ENCODE measurements at places on chromosomes 7 and 10.

- DNase-seq: no peak
Observed at GRCh38 chr7:39493934-39494333, 72.3 kb upstream of the YAE1 start.

GRCh38 chr7:140215281-140215680 lies 38.5 kb upstream of the KDM7A start:
- DNase-seq: no peak

GRCh38 chr7:126608339-126608776 lies 644.4 kb downstream of the GRM8 start:
- no peak for DNase-seq

DNA sequence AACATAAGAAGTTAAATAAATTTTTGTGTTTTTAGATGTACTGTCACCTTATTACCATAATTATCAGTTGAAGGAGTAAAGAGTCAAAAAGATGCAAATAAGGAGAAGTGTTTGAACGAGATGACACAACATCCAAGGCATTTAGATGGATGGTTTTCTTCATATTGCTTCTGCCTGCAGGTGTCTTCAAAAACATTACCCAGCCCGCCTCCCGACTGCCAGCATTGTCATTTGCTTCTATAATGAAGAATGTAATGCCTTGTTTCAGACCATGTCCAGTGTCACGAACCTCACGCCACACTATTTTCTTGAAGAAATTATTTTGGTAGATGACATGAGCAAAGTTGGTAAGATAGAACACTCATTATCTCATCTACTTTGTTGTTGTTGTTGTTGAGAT lies 26.6 kb downstream of the GALNTL5 start:
- no peak for DNase-seq

- DNase-seq: no peak
Observed at GRCh38 chr10:77230194-77230593, 407.4 kb downstream of the KCNMA1 start.

DNA sequence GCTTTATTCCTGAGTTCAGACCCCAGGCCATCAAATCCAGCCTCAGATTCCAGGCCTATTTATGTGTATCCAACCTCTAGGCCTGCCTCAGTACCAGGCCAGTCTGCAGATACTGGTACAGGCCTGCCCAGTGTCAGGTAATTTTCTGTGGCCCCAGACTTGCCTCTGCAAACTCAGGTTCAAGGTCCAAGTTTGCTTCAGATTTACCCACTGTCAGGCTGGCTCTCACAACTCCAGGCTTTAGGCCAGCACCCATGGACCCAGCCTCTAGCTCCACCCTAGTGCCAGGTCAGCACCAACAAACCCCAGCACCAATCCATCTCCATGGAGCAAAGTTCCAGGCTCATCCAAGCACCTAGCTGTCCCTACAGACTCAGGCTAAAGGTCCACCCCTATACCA lies 169.7 kb downstream of the ITGB1 start:
- DNase-seq: no peak

DNA sequence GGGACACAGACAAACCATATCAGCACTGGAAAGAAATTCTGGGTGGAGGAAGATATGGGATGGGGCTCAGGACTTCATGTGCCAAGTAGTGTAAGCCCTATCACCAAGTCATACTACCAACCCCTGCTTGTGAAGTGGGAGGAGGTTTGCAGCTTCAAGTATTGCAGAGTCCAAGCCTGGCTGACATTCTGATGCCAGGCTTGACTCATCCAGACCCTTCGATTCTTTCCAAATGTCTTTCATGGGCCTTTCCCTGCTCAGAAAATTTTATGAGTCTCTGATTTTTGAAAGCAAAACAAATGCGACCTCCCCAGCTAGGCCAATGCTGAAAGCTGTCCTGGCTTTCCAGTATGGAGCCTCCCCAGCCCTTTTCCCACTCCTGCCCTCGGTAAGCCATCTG lies 45.1 kb upstream of the SMNDC1 start:
- no peak for DNase-seq

- no peak for DNase-seq
Observed at GRCh38 chr7:107173191-107173590, 4.4 kb downstream of the HBP1 start.

DNA sequence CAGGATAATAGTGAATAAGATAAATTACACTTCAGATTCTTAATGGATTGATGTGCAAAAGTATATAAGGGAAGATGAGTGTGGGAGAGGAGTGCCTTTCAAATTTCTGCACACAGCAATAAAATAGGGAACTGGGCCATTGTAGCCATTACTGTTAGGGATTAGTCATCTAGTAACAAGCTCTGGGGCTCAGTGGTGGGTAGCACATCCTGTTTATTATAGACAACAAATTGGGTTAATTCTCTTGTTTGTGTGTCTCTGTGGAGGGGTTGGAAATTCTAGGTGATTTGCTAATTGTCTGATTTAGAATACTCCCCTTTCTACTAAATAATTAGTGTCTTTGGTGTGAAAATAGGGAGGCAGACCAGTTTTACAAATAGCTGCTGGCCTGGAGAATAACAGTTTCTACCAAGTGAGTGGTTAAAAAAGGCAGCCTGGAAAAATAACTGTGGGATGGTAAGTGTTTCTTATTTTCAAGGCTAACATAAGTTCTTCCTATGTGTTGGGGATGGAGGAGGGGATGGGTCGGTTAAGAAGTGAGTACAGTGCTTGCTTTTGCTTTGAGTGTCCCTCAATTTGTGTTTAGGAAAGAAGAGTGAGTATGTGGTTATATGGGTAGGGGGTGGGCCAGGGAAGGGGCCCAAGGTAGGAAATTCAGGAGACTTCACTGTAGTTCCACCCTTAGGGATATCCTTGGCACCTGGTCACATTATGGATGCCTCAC lies 43.3 kb upstream of the TMEM248 start:
- DNase-seq: no peak

DNA sequence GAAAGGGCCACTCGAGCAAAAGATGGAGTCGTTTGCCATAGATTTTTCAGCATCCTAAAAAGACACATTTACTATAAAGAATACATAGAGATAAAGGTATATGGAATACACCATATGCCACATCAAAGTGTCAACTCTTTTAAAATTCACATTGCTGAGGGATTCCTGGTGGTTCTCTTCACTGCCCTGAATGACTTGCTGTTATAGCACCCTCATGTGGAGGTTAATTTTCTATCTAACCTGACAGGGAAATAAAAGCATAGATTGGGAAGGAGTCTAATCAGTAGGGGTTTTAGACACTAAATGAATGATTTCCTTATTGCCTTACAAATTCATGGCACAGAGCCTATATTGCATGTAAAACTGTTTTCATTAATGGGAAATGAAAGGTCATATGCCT lies 25.9 kb downstream of the DNAH11 start:
- no peak for DNase-seq

GRCh38 chr7:45082031-45082830 lies 6.5 kb downstream of the NACAD start:
- no peak for DNase-seq

DNA sequence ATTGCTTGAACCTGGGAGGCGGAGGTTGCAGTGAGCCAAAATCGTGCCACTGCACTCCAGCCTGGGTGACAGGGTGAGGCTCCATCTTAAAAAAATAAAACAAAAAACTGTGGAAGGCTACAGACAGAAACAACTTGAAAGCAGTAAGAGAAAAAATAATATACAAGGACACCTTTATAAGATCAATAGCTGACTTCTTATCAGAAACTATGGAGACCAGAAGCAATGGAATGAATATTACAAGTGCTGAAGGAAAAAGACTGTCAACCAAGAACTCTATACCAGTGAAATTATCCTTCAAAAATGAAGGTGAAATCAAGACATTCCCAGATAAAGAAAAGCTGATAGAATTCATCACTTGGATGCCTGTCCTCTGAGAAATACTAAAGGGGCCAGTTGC lies 49.0 kb downstream of the RBAK start:
- no peak for DNase-seq

DNA sequence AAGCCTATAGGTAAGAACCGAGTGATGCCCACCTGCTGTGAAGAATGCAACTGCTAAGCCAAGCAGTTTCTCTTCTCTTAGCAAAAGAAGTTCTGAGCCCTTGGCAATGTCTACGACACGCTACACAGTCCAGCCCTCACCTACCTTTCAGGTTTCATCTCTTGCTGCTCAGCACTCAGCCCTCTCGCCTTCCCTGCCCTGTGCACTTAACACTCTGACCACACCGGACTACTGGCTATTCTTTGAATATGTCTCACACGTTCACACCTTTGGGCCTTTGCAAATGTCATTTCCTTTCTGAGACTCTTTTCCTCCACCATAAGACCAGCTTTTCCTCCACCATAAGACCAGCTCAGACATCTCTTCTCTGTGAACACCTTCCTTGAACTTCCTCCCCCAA lies 67.0 kb upstream of the ITGB1 start:
- DNase-seq: no peak

DNA sequence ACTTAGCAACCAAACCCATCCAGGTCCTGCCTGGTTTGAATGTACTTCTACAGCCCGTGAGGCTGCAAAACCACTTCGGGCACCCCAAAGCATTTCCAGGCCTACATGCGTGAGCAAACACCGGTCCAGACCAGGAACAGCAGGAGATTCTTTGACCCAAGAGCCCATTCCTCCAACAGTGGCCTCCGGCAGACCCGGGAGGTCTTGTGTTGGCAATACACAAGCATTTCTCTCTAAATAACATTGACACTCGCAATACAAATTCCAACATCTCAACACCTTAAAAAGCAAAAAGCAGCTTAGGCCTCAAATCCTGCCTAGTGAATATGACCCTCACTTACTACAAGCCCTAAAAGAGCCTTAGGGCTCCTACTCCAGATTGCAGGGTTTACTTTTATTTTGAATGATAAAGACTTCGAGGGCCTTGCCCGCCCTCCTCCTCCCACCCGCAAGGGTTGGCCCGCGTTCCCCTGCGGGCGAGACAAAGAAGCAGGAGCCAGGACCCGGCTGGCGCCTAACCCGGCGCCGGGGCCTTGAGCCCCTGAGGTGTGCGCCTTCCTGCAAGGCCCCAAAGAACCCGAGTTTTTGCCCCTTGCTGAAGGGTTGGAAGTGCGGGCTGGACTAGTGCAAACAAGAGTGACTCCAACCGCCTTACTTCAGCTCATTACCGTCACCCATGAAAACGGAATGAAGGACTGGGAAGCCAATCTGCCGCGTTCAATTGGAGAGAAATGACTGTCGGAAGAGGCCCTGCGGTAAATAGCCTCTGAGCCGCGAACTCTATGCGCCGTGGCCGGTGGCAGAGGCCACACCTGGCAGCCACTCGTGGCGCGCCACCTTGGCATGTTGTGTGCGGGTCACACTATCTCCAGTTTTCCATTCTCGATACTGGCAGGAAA lies 3.4 kb upstream of the DLX6 start:
- DNase-seq: no peak

DNA sequence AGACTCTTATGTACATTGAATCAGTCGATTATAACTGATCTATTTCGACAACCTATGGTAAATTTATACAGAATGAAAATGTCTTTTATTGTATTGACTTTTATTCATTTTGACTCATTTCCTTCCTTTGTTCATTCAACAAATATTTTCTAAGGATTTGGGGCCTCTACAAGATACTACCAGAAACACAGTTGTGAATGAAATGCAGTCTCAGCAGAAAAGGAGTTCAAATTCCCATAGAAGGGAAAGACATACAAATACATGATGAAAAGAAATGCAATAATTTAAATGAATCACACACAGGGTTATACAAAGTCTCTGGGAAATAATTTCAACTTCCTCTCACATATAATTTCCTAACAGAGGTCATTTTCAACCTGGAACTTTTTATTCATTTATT lies 134.0 kb upstream of the SEMA3A start:
- no peak for DNase-seq

DNA sequence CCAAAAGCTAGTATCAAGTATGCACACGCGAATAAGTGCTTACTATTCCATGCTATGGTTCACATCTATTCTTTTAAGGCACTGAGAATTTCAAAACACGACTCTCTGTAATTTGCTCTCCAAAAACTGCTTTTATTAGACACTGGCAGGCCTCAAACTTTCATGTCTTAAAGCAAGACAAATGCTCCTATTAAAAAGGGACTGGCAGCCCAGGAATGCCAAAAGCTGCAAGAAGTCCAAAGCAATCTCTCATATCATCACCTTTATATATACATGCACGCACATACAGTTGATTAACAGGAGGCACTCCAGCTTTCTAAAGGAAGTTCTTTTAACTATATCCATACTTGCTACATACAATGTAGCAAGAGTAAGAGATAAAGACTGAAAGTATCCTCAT lies 34.8 kb downstream of the UBE2H start:
- no peak for DNase-seq

- peak; percentile 57 for DNase-seq
Observed at GRCh38 chr10:34638406-34639054, 176.6 kb downstream of the PARD3 start.

GRCh38 chr10:78975926-78976325 lies 92.8 kb upstream of the ZMIZ1 start:
- DNase-seq: no peak

DNA sequence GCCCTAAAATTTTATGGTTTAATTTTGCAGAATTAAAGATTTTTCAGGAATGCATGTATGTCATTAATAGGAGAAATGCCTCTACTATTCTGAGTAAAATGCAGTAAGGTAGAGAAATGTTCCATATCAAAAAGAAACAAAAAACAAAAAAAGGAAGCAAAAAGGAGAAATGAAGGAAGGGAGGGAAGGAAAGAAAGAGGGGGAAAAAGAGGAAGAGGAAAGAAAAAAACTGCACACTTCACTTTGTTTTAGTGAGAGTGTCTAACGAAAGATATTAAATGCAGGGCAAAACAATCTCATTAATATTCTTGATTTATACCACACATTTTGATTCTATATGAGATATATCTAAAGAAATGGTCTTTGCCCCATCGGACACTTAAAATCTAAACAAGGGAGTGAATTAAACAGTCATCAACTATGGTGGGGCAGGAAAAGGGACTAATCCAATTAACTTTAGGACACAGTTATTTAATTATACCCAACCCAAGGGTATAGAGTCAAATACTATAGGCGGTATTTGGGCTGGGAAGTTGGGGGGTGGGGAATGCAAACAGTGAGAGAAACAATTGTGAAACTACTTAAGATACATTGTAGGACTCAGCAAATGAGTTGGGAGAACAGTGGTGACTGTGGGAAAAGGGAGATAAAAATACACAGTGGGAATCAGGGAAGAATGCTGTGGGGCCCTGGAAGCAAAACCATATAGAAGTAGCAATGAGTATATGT lies 27.0 kb downstream of the IMMP2L start:
- DNase-seq: no peak

GRCh38 chr7:119397156-119397555 lies 875.8 kb upstream of the KCND2 start:
- DNase-seq: no peak

All from HFF-Myc (cell line).